Activated CD4-positive, alpha-beta T cell treated with anti-CD3 and anti-CD28 coated beads, Interleukin-10, Interleukin-2, amounts not matched to agents 100 ng/mL and 50 ng/mL, durations not matched to agents 16 hours and 8 hours (primary cell): ENCODE measurements at places on chromosomes 16 and 17.
A peak's percentile ranks its signal among the peaks of the same experiment; 100 is the strongest.

DNA sequence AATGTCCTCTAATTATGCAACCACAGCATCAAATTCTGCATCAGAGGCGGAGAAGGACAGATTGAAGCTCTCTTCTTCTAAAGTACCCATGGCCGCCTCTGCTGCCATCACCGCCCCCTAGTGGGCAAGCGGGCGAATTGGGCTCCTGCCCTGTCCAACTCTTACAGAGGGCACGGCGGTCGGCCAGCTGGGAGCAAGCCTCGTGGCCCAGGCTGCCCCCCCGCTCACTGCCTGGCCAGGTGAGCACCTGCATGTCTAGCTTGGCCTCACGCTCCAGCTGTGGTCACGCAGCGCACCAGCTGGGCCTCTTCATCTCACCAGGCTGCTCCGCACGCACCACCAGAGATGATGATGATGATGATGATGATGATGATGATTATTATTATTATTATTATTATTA is 146.1 kb upstream of the TOM1L1 start:
- peak; percentile 9 for DNase-seq

- no peak for DNase-seq
Observed at GRCh38 chr16:74756203-74756602, 18.4 kb downstream of the FA2H start.

GRCh38 chr17:32267690-32268205 is 2.1 kb downstream of the RHBDL3 start:
- DNase-seq: no peak

GRCh38 chr16:86761111-86762031 is 183.0 kb downstream of the FOXL1 start:
- DNase-seq: peak; percentile 56

DNA sequence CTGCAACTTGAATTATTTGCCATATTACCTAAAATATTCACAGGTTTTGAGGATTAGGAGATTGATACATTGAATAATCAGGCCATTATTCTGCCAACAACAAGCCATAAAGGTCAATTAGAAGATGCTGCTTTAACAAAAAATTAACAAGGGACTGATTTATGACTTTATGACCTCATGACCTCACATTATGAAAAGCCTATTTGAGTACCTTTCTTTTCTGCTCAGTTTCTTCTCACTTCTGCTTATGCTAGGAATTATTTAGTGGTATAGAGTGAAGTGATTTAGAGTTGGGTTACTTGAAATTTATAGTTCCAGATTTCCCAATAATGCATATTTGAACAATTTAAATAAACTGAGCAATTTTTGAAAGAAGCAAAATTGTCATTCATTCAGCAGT is 121.6 kb downstream of the CHD9 start:
- DNase-seq: no peak
